GM12878 (cell line): ENCODE measurements at places on chromosomes 4 and X. TPM values are rescaled to one million over a fixed set of nuclear protein-coding genes. Genes with fewer than 3 reads are reported as not detected.

DNA sequence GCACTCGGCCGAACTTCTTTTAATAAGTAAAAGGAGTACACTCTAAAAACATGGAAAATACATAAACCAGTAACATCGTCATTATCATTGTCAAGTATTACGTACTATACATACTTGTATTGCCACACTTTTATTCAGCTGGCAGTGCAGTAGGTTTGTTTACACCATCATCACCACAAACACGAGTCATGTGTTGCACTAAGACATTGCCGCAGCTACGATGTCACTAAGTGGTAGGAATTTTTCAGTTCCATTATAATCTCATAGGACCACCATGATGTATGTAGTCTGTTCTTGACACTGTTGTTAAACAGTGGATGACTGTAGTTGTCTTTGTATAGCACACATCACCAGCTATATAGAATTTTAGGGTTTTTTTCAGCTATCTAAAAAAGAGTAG, 48.0 kb upstream of the TMEM131L start:
- DNase-seq, result no peak

DNA sequence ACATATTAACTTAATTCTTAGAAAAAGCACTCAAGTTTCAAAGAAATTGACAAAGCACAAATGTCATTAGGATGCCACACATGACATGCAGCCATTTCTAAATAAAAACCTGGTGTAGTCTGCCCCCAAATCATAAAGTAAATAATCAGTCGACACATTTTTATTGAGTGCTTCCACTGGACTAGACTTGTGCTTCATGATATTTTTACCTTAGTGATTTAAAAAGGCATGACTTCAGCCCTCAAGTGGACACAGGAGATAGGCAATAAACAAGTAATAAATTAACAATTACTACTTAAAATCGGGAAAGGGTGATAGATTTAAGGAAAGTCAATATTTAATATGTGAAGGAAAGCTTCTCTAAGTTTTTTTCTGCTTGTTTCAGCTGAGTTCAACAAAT, 7.6 kb downstream of the TRAM1L1 start:
- DNase-seq, result no peak

GRCh38 chr4:99847362-99847976, 30.8 kb downstream of the DAPP1 start:
- peak; percentile 87 for DNase-seq

GRCh38 chr4:686413-687040, 2.4 kb downstream of the SLC49A3 start:
- DNase-seq, result no peak

- DNase-seq, result no peak
Observed at GRCh38 chrX:54602563-54602962, 72.5 kb downstream of the GNL3L start.

GRCh38 chr4:8165374-8165896, 6.8 kb upstream of the ABLIM2 start:
- no peak for DNase-seq

DNA sequence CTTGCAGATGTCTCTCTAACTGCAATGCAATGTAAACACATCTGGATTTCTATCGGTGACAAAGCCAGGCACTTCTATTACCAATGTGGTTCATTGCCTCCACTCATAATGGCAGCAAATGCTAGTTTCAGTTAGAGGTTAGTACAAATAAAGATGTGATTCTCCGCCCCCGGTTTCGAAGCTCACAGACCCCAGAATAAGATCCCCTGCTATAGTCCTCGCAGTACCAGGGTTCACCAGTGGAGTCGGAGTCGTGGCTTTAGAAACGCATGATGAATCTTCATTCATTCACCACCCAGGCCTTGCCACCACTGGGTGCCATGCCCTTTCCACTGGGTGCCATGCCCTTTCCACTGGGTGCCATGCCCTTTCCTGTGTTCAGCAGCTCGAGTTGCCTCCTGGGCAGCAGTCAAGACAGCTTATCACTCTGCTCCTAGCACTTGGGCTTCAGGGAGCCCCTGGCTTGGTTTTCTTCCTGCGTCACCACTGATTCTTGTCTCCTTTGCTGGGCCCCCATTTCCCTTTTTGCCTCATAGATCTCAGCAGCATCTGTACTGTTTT, 3.5 kb upstream of the NAA10 start:
- no peak for DNase-seq

GRCh38 chr4:70721747-70722146, at the start of gene RUFY3:
Gene RUFY3, plus strand, starts transcription at chr4:70721964. Its CDS starts 610 bp downstream, at chr4:70722574.
- no peak for DNase-seq

DNA sequence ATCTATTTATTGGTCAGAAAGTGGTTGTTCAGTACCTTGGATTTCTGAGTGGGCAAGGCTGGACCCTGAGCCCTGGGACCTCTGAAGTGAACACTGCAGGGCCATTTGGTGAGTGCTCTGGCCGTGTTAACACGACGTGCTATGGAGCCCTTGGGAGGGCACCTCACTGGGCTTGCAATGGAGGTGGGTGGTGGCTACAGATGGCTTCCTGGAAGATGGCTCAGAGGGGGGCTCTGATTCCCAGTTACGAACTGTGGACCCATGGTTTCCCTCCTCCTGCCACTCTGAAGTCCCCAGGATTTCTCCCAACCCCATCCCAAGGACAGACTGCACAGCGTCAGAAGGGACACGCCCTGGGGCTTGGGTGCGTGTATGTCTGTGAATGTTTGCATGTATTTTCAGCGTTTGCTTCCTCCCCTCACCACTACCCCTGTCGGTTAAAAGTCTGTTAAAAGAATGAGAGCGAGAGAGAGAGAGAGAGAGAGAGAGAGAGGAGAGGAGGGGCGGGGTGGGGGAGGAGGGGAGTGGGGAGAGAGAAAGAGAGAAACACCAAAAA, 3.7 kb upstream of the RHOH start:
- no peak for DNase-seq

DNA sequence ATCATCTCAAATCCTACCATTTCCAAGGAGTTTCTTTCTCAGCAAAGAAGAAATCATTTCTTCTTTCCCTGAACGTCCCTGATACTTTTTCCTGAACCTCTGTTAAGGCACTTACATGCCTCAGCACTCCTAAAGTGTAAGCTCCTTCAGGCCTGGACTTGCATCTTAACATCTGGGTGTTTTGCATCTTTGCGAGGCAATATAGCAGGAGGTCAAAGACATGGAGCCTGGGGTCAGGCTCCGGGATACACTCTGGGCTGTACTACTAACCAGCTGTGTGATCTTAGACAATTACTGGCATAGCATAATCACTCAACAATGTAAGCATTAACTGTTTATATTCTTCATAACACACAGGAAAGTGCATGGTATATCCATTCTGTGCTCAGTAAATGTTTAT, 275.5 kb upstream of the BOD1L1 start:
- no peak for DNase-seq

GRCh38 chr4:133968174-133968573, 233.4 kb downstream of the PABPC4L start:
- DNase-seq, result no peak

- no peak for DNase-seq
Observed at GRCh38 chr4:46933686-46934085, 24.6 kb upstream of the COX7B2 start.

DNA sequence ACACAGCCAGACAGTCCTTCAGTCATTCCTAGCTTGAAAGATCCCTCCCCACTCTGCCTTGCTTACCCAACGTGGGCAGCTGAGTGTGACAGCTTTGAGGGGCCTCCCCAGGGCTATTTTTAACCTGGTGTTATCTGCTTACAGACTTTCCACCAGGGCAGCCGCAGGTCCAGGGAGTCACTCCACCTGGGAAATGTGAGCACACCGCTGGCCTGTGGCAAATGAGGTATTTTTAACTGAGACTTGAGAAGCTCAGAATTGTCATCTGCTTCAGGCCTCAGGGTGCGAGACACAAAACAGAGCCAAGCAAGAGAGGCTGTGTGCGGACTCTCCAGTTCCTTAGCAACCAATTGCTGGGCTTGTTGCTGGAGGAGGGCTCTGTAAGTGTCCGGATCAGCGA, 13.0 kb downstream of the CORIN start:
- DNase-seq, result no peak

DNA sequence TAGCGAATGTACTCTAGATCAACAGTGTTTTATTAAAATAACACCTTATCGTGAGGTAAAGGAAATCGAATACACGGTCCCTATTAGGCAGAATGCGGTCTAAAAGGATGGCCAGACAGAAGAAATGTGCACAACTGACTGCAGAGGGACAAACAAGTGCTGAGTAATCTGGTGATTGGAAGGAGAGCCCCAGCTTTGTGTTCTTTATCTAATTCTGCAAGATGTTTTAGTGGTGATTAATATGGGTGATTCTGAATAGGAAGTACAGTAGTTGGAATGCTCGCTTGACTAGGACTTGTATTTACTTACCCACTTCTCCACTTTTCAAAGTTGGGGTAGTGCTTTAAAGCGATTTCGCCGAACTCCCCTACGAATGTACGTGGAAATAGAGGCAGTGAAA, 1.2 kb downstream of the WDR44 start:
- no peak for DNase-seq

DNA sequence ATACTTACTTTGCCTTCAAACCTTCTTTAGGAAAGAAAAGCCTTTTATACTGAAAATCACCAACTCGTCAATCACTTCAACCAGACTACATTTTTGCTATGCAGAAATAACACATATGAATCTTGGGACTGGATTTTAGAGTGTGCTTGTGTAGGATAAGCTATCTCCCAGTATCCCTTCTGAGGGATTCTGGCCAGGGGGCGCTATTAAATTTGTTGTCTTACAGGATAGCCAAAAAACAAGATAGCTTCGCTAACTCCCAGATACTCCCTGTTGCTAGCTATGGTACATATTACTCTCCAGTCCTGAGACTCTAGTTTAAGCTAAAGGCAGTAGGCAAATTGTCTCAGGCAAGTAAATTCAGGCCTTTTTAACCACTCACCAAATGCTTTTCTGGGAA, 167.2 kb downstream of the LHFPL1 start:
- DNase-seq, result no peak

- DNase-seq, result no peak
Observed at GRCh38 chr4:168849030-168849675, 160.9 kb downstream of the CBR4 start.

GRCh38 chr4:22091352-22091717, 142.8 kb upstream of the KCNIP4 start:
- no peak for DNase-seq

DNA sequence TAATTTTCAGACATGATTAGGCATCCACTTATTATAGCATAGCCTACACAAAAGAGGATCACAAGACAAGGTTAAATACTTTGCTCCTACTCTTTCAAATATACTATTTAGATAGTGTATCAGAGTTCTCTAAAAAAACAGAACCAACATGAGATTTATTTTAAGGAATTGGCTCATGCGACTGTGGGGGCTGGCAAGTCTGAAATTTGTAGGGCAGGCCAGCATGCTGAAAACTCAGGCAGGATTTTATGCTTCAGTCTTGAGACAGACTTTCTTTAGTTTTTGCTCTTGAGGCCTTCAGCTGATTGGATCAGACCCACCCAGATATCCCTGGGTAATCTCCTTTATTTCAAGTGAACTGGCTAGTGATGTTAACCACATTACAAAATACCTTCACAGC, 169.5 kb downstream of the MAML3 start:
- DNase-seq, result no peak

DNA sequence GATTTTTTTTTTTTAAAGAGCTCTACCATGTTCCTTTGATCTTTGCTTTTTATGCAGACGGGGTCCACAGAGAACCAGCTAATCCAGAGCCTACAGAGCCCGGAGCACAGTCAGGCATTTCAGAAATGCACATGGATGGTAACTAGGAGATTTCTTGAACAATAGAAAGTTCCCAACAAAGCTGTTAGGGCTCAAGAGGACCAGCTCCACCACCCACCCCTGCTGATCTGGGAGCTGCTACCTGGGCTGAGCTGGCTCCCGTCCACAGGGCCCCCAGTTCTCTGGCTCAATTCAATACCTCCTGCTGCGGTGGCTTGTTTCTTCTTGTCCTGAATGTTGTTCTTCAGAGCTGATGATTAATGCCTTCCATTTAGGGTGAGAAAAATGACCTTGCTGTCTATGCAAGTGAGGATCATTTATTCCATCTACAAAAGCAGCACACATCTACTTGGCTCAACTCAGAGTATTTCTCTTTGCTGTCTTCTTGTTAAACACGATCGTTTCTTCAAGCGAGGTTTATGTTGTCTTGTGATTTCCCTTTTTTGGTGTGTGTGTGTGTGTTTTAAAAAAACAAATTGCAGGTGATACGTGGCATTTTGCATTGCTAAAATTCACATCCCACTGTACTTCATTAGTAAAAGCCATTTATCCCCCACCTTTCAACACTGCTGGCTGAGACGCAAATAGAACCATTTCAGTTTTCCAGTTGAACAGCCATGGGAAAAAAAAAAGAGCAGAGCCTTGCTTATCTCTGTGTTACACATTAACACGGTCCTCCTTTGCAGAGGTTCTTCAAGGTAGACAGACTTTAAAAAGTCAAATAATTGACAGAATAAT, 31.3 kb downstream of the IGFBP7 start:
- no peak for DNase-seq

GRCh38 chr4:154559494-154560418, 3.1 kb upstream of the FGB start:
- DNase-seq, result no peak

GRCh38 chr4:84944947-84945346, 21.5 kb downstream of the WDFY3 start:
- DNase-seq, result no peak

- DNase-seq, result no peak
Observed at GRCh38 chr4:84887824-84888223, 78.7 kb downstream of the WDFY3 start.

DNA sequence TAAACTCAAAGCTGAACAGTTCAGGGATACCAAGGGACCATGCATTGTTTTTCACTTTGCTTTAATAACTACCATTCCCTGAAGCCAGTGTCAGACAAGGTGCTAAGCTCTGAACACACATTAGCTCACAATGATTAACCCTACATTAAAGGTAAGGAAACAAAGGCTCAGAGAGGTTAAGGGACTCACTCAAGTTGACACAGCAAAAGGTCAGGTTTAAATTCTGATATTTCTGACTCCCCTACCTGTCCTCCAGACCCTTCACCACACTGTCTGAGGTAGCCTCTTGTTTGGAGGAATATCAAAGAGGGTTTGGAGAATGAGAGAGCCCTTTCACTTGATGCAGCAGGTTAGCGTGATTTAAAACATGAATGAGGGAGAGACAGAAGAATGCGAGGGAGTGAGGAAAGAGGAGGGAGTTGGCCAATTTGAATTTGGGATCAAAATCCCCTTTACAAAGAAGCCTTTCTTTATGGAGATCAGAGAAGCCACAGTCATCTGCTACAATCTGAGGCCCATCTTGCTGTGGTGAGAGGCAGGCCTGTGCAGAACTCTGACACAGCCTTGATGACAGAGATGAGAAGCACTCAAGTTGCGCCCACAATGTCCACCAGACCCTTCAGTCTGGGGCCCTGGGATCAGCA, 103.5 kb downstream of the FHDC1 start:
- DNase-seq, result no peak

Gene ADAM29
- not detected in 2 replicates for total RNA-seq

Gene USO1
- 44.2 and 49.2 TPM in 2 replicates for total RNA-seq

Gene GYPE
- 1.5 TPM in 2 replicates for total RNA-seq

Gene YY2
- total RNA-seq, result 0.96 and 1.1 TPM in 2 replicates

Gene PTCHD1
- total RNA-seq, result not detected in 2 replicates

Gene LAGE3
- total RNA-seq, result 26.2 and 27.6 TPM in 2 replicates

Gene SHOX
- total RNA-seq, result not detected in 2 replicates

Gene STATH
- total RNA-seq, result not detected in 2 replicates

Gene TENT5D
- total RNA-seq, result not detected in 2 replicates

Gene PITX2
- not detected in 2 replicates for total RNA-seq

Gene ADAMTS3
- 0.03 TPM in 1 of 2 replicates, not detected in the other for total RNA-seq

Gene HS3ST1
- 0.18 and 0.80 TPM in 2 replicates for total RNA-seq

Gene ABCG2
- total RNA-seq, result not detected in 2 replicates

Gene MTMR8
- total RNA-seq, result 3.0 and 3.3 TPM in 2 replicates

Gene PDLIM5
- total RNA-seq, result 21.7 and 23.0 TPM in 2 replicates

Gene GPRIN3
- total RNA-seq, result 0.03 and 0.05 TPM in 2 replicates

Gene SMIM43
- not detected in 2 replicates for total RNA-seq

Gene OTUD6A
- not detected in 2 replicates for total RNA-seq

Gene FHIP1A
- 0.28 and 0.40 TPM in 2 replicates for total RNA-seq

Gene SMIM10L2A
- 0.03 TPM in 2 replicates for total RNA-seq

Gene CPZ
- not detected in 2 replicates for total RNA-seq
